ENCODE measurements at places on chromosomes 3 and 15. TPM values are rescaled to one million over a fixed set of nuclear protein-coding genes. Genes with fewer than 3 reads are reported as not detected.

DNA sequence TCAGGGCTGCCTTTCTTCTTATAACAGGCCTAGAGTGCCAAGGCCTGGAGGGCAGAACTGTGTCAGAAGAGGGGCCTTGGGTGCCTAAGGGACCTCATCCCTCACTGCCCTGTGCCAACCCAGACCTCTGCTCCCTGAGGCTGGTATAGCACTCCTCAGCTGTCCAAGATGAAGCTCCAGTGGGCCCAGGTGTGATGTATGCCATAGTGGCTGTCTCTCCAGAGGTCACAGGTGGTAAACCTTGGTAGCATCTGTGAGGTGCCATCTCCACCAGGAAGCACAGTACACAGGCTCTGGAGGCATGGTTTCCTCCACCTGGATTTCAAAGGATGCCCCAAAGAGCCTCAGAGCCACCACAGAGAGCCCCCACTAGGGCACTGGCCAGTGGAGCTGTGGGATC lies 12.3 kb upstream of the KLHL40 start:
- no peak for DNase-seq

- DNase-seq: peak; percentile 59
Observed at GRCh38 chr3:63343674-63344073, 65.6 kb downstream of the SYNPR start.

Gene LXN
- total RNA-seq: 16.2 TPM

Gene SNRPN
- 35.4 TPM for total RNA-seq

DNA sequence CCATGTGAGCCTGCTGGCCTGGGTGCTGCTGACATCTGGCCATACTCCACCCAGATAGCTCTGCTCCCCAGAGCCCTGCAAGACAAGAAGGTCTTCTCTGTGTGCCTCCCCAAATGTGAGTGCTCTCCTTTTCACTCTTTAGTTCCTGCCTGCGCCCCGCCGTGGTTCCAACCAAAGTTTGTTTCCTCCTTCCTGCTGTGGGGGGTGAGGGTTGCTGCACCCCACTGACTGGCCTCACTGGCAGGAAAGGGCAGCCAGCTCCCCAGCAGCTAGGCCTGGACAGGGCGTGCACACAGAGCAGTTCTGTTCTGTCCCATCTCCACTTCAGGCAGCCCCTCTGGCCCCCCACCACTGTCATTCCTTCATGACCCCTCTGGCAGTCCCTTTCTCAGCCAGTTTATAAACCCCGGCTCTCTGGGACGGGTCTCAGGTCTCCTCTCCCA lies 5.4 kb upstream of the CCDC174 start:
- no peak for DNase-seq

All from activated CD4-positive, alpha-beta T cell treated with anti-CD3 and anti-CD28 coated beads, Interleukin-2, amount 10 ng/mL, durations not matched to agents 24 days and 14 days (primary cell).